Osteoblast (primary cell): ENCODE measurements at places on chromosomes 4 and X. TPM values are rescaled to one million over a fixed set of nuclear protein-coding genes. Genes with fewer than 3 reads are reported as not detected.

GPM6B gene
- 1.1 and 1.8 TPM in 2 replicates for total RNA-seq

RHOXF2B gene
- total RNA-seq: not detected in 2 replicates

SLC6A14 gene
- not detected in 2 replicates for total RNA-seq

GPR50 gene
- not detected in 2 replicates for total RNA-seq

FRMPD3 gene
- under 0.01 TPM in 2 replicates for total RNA-seq

DKK2 gene
- under 0.01 TPM in 1 of 2 replicates, not detected in the other for total RNA-seq

MAML3 gene
- 0.59 and 0.72 TPM in 2 replicates for total RNA-seq

TMPRSS11E gene
- total RNA-seq: 0.29 TPM in 1 of 2 replicates, not detected in the other

FHIP1A gene
- total RNA-seq: 4.4 and 4.7 TPM in 2 replicates

HSFX4 gene
- total RNA-seq: not detected in 2 replicates

CLNK gene
- total RNA-seq: not detected in 2 replicates

OSTC gene
- 256 and 312 TPM in 2 replicates for total RNA-seq

PCDH7 gene
- 0.72 and 3.8 TPM in 2 replicates for total RNA-seq

MAGEB18 gene
- not detected in 2 replicates for total RNA-seq

UGT2B11 gene
- not detected in 2 replicates for total RNA-seq

RAB40A gene
- total RNA-seq: under 0.01 and 0.29 TPM in 2 replicates

FDCSP gene
- total RNA-seq: not detected in 2 replicates

TCEAL5 gene
- not detected in 2 replicates for total RNA-seq

IQCM gene
- total RNA-seq: not detected in 2 replicates

VBP1 gene
- 39.4 and 43.6 TPM in 2 replicates for total RNA-seq
